ENCODE measurements at places on chromosomes 4 and X.

GRCh38 chrX:38960137-38960536 lies 158.9 kb downstream of the MID1IP1 start:
- peak; percentile 36 for DNase-seq

DNA sequence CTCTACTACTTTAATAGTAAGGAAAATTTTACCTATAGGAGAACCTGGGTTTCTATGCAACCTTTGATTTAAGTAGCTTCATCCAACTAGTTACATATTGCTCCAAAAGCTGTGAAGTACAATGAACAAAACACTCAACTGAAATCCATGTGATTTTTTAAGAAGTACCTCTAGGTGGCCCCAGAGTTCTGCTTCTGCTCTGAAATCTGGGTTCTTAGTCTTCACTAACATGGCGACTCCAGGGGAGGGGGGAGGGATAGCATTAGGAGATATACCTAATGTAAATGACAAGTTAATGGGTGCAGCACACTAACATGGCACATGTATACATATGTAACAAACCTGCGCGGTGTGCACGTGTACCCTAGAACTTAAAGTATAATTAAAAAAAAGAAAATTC lies 73.4 kb upstream of the MAGEB2 start:
- DNase-seq = peak; percentile 45

DNA sequence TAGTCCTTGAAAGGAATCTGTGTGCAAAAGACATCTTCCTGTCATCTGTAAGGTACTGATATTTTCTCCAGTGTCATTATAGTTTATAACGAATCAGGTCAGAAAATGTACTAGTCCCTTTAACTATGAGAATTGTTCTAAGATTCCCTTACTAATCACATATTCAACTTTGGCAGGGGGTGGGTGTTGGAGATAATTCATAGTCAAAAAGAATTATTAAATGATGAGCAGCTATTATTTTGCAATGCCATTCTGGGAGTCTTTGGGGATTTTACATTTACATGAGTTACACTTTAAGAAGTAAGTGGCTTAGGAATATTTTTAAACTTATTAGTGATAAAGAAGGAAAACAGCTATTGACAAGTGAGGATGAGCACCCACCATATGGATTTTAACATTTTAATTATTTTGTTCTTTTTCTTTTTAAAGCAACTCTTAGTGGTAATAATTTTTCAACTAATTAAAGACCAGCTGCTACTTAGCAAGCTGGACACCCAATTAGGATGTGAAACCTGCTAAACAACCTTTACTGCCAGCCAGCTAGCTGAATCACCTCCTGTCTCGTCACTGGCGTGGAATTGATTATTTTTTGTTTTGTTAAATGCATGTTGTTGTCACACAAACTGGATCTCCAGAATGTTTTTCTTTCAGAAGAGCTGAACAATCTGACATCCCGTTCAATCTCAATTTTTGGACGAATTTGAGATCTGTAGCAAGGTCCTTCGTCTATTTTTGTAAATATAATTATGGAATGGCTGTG lies 219.2 kb downstream of the ARAP2 start:
- DNase-seq = no peak

DNA sequence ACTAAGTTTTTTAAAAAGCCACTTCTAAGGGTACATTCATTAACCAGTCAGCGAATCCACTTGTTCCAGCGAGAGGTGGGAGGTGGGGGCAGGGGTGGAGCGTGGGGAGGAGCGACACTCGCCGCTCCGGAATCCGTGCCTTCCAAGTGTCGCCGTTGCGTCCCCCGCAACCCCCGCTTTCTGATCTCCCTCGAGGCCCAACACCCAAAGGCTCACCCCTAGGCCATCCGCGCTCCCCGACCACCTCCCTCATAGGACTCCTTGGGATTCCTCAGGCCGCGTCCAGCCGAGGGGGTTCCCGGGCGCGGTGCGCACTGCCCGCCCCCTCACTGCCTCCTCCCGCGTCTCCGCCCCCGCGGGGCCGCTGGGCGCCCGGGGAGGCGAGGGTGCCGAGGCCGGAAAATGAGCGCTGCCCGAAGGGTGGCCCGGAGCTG lies 108.1 kb upstream of the STOX2 start:
- no peak for DNase-seq

DNA sequence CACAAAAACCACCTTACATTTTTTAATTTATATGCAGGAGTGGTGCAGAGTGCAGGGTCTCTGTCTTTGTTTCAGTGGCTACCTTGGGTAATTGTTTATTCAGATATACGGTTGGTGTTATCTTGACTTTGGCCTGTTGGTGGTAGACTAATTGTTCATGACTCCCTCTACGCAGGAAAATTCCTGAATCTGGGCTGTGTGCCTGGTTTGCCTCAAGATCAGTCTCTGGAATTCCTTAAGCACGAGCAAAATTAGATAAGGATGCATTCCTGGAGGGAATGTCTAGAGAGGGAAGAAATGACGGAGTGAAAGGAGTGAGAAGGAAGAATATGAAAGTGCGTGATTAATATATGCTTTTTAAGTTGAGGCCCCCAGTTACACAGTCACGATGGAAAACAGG lies 576.9 kb upstream of the PCDH10 start:
- peak; percentile 29 for DNase-seq

- no peak for DNase-seq
Measured at GRCh38 chrX:16718824-16719333, 533 bp upstream of the SYAP1 start.

GRCh38 chr4:188423039-188423438 lies 283.8 kb downstream of the TRIML1 start:
- peak; percentile 52 for DNase-seq

- no peak for DNase-seq
Measured at GRCh38 chr4:8818063-8818881, 53.4 kb downstream of the HMX1 start.

DNA sequence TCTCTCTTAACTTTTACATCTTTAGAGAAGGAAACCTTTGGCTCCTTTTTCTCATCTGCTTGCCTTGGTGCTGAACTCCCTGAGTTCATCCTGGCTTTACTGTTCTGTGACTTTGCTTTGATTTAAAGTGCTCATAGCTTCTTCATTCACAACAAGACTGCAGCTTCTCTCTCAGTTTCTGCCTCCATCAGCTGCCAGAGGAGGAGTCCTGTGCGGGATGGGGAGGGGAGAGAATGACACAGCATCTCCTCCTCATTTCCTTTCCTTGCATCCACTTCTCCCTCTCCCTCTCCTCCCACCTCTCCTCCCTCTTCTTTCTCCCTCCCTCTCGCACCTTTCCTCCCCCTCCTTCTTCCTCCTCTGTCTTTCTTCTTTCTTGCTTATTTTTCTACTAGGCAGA lies 42.0 kb downstream of the CBLL2 start:
- DNase-seq = peak; percentile 28

DNA sequence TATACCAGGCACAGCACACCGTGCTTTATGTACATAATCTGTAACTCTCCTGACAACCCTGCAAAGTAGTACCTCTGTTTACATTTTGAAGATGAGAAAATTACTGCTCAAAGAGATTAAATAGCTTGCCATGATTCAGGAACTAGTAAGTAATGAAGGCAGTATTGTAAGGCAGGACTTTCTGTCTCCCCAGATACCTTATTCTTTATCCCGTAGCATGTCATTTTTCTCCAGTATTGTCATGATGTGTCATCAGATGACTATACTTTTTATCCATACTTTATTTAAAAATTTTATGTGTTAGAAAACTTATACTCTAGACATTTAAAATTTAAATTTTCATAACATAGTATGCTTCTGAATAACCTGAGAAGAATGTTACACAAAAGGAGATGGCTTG lies 188.3 kb upstream of the NUDT6 start:
- DNase-seq = peak; percentile 17

DNA sequence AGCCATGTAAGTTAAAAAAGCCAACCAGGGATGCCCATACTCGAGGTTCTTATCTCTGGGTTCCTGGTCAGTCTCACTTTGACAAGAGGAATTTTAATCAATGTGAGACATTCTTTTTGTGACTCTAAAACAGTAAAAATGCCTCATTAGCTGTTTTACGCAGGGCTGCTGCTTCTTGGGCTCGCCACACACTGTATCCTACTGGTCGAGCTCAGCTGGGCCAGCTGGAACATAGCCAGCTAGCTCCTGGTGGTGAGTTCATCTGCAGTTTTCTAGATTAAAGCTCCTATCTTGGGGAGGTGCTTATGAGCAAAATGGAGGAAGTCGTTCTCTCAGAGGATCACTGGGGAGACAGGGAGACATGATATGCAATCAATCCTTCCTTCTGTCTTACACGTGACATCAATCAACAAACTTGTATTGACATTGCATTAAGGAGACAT lies 55.9 kb upstream of the LEF1 start:
- peak; percentile 15 for DNase-seq

- peak; percentile 79 for DNase-seq
Measured at GRCh38 chr4:183261953-183262775, 57.9 kb downstream of the CLDN22 start.
